ENCODE measurements at places on chromosomes 16 and 17.

GRCh38 chr16:23274968-23275367 lies 27.1 kb upstream of the SCNN1B start:
- DNase-seq, result no peak

GRCh38 chr17:32159586-32160438 lies 17.5 kb downstream of the RHOT1 start:
- no peak for DNase-seq

- DNase-seq, result no peak
Measured at GRCh38 chr17:81722184-81723120, 10.4 kb downstream of the SLC25A10 start.

DNA sequence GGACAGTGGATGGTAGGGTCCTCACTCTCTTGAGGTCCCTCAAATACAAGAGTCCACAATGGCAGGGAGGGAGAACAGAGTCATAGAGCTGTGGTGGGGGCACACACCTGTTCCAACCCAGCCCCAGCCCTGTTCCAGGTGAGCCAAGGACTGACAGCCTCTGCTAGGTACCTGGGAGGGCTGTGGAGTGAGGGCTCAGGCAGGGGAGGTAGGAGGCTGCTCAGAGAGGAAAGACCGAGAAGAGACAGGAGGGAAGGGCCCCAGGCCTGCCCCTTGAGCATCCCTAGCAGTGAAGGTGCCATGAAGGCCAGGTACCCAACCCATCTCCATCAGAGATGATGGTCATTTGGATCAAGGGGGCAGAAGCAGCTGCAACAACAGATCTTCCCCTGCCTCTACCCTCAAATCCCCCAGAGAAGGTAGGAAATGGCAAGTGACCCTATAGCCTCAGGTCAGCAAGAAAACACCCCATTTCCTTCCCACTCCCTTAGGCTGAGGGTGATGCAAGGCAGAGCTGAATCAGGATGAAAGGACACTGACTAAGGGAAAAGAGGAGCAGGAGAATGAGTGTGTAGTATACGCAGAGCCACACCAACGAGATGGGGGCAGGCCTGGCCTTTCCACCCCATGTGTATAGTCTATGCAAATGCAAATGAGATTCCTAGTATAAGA lies 28.6 kb downstream of the CD300LG start:
- no peak for DNase-seq
